ENCODE measurements at places on chromosomes 1 and 21.

- no peak for DNase-seq
Measured at GRCh38 chr1:36232212-36233095, 8.2 kb downstream of the THRAP3 start.

GRCh38 chr1:188462837-188463236 is 1634.1 kb downstream of the PLA2G4A start:
- no peak for DNase-seq

DNA sequence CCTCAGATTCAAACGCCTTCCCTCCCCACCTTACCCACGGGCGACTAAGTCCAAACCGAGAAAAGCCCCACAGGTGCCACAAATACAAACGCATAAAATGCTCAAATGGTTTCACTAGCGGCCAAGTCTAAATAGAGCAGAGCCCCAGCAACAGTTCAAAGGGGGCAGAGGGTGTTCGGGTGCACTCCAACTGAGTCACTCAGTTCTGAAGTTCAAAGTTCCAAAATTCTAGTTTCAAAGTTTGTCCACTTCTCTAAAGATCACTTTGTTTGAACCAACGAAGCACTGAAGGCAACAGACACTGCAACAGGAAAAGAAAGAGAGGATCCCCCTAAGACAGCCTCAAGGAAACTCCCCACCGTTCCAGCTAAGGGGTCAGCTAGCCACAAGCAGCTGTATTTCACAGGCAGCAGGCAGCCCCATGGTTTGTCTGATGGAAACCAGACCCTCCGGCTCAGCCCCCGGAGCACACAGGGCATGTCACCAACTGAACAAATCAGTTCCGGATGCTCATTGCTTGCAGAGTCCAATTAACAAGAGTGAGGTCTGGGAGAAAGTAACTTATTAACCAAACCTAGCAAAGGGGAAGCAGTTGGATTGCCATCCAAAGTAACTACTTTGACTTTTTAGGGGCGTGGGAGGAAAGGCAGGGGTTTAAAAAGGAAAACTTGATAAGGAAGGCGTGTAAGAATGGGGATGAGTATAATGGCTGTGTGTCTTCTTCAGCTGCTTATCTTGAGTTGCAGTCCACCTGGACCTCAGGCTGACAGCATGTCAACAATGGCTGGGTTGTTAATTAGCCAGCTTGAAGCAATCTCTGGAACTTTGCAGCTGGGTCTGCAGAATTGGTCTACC is 1423.9 kb upstream of the PRMT6 start:
- no peak for DNase-seq

- DNase-seq = no peak
Measured at GRCh38 chr1:56575865-56576264, 3.5 kb downstream of the PLPP3 start.

- DNase-seq = no peak
Measured at GRCh38 chr1:31064111-31064717, 1.3 kb downstream of the PUM1 start.

- no peak for DNase-seq
Measured at GRCh38 chr1:151942882-151943281, 33.6 kb upstream of the THEM4 start.

GRCh38 chr1:57675776-57676175 is 251.9 kb upstream of the DAB1 start:
- DNase-seq = no peak

GRCh38 chr1:87428883-87429282 is 100.2 kb downstream of the LMO4 start:
- no peak for DNase-seq

- DNase-seq = no peak
Measured at GRCh38 chr1:53326598-53327181, 1.2 kb downstream of the LRP8 start.

- no peak for DNase-seq
Measured at GRCh38 chr1:235671992-235672391, 22.4 kb upstream of the GNG4 start.

DNA sequence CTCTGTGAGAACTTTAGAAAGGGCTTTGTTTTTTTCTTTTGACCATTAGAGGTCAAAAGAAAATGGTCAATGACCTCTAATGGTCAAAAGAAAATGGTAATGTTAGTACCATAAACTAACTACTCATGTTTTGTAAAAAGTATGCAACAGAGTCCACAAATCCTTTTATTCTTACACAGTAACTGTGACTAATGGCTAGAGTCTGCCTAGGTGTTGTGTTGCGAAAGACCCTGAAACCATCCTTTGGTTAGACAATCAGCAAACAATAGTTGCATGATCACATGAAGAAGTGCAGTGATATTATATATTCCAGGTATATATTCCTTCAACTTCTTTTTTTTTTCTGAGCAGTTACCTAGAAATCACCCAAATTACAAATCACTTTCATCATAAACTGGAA is 40.9 kb downstream of the NEGR1 start:
- no peak for DNase-seq

- DNase-seq = no peak
Measured at GRCh38 chr1:47732489-47732888, 264.7 kb downstream of the TRABD2B start.

GRCh38 chr1:116396769-116397168 is 23.7 kb downstream of the ATP1A1 start:
- no peak for DNase-seq

GRCh38 chr1:209634005-209634737 is 18.1 kb downstream of the LAMB3 start:
- no peak for DNase-seq

GRCh38 chr1:160720356-160721085 is 8.9 kb upstream of the CD48 start:
- no peak for DNase-seq

Data from NCI-H1436 treated with DMSO at 0.1 percent for 48 hours (cell line).